Immature natural killer cell (primary cell): ENCODE measurements at places on chromosomes 2 and 18. TPM values are rescaled to one million over a fixed set of nuclear protein-coding genes. Genes with fewer than 3 reads are reported as not detected.
A peak's percentile ranks its signal among the peaks of the same experiment; 100 is the strongest.

DNA sequence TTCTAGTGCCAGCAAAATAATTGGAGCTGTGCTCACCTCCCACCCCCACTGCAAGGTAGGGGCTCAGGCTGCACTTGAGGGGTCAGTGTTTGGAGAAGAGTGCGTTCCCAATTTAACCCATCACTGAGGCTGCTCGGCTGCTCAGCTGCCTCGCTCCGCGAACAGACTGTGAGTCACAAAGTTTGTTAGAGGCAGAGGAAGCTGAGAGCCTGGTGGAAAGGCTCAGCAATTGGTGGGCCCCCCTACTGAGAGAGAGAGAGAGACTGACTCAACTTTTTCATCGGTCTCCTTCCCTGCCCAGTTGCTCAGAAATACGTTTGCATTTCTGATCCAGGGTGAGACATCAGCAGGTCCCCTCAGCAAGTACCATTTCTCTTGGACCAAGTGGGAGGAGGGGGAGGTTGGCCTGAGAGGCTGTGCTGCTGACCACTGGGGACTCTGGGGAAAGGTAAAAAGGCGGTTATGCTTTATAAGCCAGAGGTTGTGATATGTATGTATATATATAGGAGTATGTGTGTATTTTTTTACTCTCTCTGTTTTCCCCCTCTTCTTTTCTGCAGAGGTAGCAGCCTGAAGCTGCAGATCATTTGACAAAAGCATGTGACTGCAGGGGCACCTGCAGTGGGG is 1.5 kb downstream of the EFR3B start:
- H3K27ac ChIP-seq: no peak overlapping the region
- H3K4me3 ChIP-seq: peak overlapping the region; percentile 87
- H3K27me3 ChIP-seq: peaks cover 19% of the 10 kb centered on the region
- peak; percentile 5 for DNase-seq
- H3K36me3 ChIP-seq: peaks cover 3% of the 10 kb centered on the region
- peaks cover 21% of the 10 kb centered on the region for H3K4me1 ChIP-seq

DNA sequence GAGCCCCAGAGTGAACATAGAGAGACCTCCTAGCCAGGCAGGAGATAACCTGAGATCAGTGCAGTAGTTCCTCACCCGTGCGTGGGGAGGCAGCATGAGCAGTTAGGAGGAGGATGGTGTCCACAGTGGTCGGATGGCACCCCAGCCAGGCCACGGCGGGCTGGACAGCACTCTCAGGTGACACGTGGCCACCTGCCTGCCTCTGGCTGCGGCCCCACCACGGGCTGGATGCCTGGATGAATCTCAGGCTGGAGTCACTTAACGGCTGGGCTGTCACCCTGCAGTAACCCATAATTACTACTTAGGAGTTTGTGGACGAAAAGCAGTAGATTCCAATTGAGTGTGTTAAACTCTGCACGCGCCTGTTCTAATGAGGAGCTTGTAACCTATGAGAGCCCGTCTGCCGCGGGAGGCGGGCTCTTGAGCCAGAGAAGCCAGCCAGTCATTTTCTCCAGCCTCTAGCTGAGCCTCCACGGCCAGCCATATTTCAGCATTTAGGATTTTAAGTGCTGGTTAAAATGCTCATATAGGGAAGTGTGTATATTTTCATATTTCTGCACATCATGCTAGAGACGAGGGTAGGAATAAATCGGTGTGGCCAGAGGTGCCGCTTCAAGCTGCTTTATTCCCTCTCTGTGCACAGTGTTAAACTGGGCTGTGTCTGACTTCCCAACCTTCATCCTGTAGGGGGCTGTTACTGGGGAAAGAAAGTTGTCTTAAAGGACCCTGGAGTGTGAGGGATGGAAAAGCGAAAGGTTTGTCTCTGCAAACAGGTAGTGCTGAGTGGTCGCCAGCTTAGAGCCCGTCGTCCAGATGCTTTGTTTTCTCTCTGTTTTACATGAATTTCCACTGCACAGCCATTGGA is 144.0 kb downstream of the GLI2 start:
- no peaks in the 10 kb centered on the region for H3K36me3 ChIP-seq
- no peak overlapping the region for H3K4me3 ChIP-seq
- no peaks in the 10 kb centered on the region for H3K4me1 ChIP-seq
- no peak for DNase-seq
- peaks cover 1% of the 10 kb centered on the region for H3K27me3 ChIP-seq

DNA sequence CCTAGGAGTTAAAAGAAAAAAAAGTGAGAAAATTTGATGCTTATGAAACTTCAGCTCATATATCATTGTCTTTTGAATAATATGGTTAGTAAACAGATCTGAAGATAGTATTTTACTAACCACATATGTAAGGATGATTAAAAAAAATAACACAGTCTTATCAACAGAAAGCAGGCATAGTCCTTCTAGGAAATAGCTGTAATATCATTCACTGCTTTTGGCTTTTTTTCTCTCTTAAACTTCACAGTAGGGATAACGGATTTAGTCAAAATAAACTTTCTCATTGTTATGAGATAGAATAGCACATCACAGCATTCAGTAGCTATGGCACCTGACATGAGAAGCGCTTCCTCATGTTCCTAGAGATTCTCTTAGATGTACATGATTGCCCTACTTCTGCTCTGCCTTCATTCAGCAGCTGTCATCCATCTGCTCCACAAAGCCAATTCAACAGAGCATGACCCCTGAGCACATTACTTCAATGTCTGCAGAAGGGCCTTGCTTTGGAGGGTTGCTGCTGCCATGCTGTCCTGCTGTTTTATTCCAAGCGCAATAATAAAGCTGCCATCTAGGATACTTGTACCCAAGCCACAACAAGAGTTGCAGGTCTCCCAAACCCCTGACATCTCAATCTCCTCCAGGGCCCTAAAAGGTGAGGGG is 67.0 kb downstream of the TTC21B start:
- H3K36me3 ChIP-seq: peaks cover 28% of the 10 kb centered on the region
- DNase-seq: no peak
- no peaks in the 10 kb centered on the region for H3K27me3 ChIP-seq
- no peak overlapping the region for H3K4me3 ChIP-seq

- no peaks in the 10 kb centered on the region for H3K36me3 ChIP-seq
- DNase-seq: peak; percentile 72
- peak overlapping the region; percentile 24 for H3K27ac ChIP-seq
- peaks cover 31% of the 10 kb centered on the region for H3K4me1 ChIP-seq
Measured at GRCh38 chr18:74373428-74373827, 57.8 kb downstream of the C18orf63 start.

DNA sequence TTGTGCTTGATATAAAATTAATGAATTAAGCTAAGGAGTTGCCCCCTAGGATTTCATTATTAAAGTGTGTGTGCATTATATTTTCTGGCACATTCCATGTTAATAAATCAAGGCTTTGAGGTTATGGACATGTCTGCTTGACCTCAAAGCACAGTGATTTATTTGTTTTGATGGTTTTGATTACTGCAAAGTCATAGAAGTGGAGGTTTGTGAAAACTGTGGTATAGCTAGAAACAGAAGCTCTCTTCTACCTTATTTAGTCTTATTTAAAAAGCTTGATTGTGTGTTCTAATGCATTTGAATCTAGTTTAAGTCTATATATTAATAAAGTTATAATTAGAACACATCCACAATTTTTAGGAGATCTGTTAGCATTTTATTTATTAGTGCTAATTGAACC is 32.2 kb downstream of the DOK6 start:
- H3K4me3 ChIP-seq: no peak overlapping the region
- H3K4me1 ChIP-seq: no peaks in the 10 kb centered on the region
- H3K36me3 ChIP-seq: no peaks in the 10 kb centered on the region

GRCh38 chr2:88233216-88233615 is 63.1 kb downstream of the THNSL2 start:
- no peak overlapping the region for H3K27ac ChIP-seq
- DNase-seq: no peak
- peaks cover 3% of the 10 kb centered on the region for H3K4me1 ChIP-seq
- H3K27me3 ChIP-seq: no peaks in the 10 kb centered on the region
- no peak overlapping the region for H3K4me3 ChIP-seq

DNA sequence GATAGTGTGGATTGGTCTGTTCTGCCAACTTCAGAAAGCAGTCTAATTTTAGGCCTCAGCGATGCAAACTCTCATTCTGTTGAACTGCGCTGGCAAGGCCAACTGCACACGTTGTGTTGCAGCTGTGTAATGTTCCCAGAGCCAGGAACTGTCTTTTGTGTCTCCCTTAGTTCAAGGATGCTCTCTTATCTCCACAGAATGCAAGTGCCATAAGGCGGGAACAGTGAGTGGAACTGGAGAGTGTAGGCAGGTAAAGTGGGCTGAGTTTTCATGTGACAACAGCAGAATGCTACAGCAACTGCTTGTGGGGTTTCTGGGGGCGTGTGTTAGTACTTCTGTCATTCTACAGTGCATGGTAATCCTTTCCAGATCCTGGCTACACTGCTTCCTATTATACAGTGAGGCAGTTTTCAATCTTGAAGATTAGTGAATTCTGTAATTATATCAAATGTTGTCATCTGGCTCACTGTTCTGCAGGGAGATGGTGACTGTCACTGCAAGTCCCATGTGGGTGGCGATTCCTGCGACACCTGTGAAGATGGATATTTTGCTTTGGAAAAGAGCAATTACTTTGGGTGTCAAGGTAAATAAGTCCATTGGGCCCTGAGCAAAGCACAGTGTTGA is 125.8 kb downstream of the LAMA3 start:
- H3K4me3 ChIP-seq: no peak overlapping the region
- H3K27ac ChIP-seq: no peak overlapping the region
- no peaks in the 10 kb centered on the region for H3K36me3 ChIP-seq
- H3K4me1 ChIP-seq: peaks cover 1% of the 10 kb centered on the region

GRCh38 chr18:57909620-57910019 is 106.5 kb upstream of the ATP8B1 start:
- no peaks in the 10 kb centered on the region for H3K4me1 ChIP-seq
- no peak overlapping the region for H3K4me3 ChIP-seq
- no peaks in the 10 kb centered on the region for H3K36me3 ChIP-seq
- peaks cover 6% of the 10 kb centered on the region for H3K27me3 ChIP-seq
- H3K27ac ChIP-seq: no peak overlapping the region

- peak overlapping the region; percentile 74 for H3K4me3 ChIP-seq
- H3K27ac ChIP-seq: peak overlapping the region; percentile 75
- no peaks in the 10 kb centered on the region for H3K27me3 ChIP-seq
- H3K36me3 ChIP-seq: no peaks in the 10 kb centered on the region
Measured at GRCh38 chr18:23885750-23886149, 128.8 kb upstream of the TTC39C start.

- no peaks in the 10 kb centered on the region for H3K36me3 ChIP-seq
- DNase-seq: no peak
- no peak overlapping the region for H3K27ac ChIP-seq
- no peak overlapping the region for H3K4me3 ChIP-seq
Measured at GRCh38 chr2:142841788-142842187, 35.7 kb upstream of the KYNU start.

- H3K27me3 ChIP-seq: peaks cover 5% of the 10 kb centered on the region
- DNase-seq: peak; percentile 58
- H3K4me3 ChIP-seq: peak overlapping the region; percentile 54
- no peaks in the 10 kb centered on the region for H3K36me3 ChIP-seq
- H3K27ac ChIP-seq: peak overlapping the region; percentile 48
Measured at GRCh38 chr18:74196220-74197119, 48.1 kb downstream of the TIMM21 start.

DNA sequence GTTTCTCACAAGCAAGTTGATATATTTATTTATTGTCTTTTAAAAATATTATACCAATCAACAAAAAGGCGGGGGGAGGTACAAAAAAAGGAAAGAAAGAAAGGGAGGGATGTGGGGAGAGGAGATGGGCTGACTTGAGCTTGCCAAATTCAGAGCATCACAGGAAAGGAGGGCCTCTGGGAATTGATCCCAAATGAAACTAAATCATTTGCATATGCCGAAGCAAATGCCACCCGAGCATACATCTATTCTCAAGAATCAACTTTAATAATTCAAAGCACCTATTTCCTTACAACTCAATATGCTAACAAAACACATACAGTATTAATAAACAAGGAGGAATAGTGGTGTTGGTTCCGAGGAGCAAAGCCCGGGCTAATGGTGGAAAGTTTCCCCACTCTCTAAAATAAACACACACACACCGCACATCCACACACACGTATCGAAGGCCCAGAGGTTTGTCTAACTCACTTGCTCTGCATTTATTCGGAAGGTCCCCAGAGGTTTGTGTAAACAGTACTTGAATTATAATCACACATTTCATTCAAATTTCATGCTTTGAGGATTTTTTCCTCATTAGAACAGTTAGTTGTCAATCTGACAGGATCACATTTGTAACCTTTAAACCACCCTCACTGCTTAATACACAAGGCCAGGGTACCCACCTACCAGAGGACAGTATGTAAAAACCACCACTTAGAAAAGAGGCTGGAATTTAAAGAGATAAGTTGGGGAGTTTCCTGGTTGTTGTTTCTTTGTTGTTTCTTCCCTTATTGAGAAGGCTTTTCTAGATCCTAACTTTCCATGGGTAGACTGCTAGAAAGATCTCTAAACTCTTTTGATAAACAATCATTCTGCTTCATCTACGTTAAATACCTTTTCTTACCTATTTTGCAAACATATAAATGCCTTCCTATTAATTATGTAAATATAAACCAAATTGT is 264.7 kb downstream of the TCF4 start:
- H3K27ac ChIP-seq: no peak overlapping the region
- no peak for DNase-seq
- no peaks in the 10 kb centered on the region for H3K36me3 ChIP-seq
- peak overlapping the region; percentile 74 for H3K4me3 ChIP-seq

GRCh38 chr2:162253435-162253834 is 10.2 kb upstream of the FAP start:
- no peaks in the 10 kb centered on the region for H3K4me1 ChIP-seq
- no peak for DNase-seq
- no peak overlapping the region for H3K4me3 ChIP-seq
- no peak overlapping the region for H3K27ac ChIP-seq
- H3K36me3 ChIP-seq: no peaks in the 10 kb centered on the region

Gene GPR75
- not detected for polyA plus RNA-seq

Gene TMEM17
- 2.2 TPM for polyA plus RNA-seq

Gene ZSWIM2
- not detected for polyA plus RNA-seq

Gene TTN
- 1.7 TPM for polyA plus RNA-seq

Gene POTEI
- not detected for polyA plus RNA-seq

Gene ELMOD3
- 17.7 TPM for polyA plus RNA-seq

Gene RAX
- polyA plus RNA-seq: not detected
